Stimulated activated CD4-positive, alpha-beta T cell treated with anti-CD3 and anti-CD28 coated beads, TNF-alpha, amount 100 ng/mL, for 1 hour (primary cell): ENCODE measurements at places on chromosomes 11 and 22.

GRCh38 chr22:46649141-46650077 lies 29.2 kb downstream of the GRAMD4 start:
- DNase-seq = no peak

GRCh38 chr11:128155590-128155989 lies 431.8 kb downstream of the ETS1 start:
- no peak for DNase-seq

- DNase-seq = no peak
These were observed 496.4 kb downstream of the NTM start for GRCh38 chr11:131866535-131867400.

DNA sequence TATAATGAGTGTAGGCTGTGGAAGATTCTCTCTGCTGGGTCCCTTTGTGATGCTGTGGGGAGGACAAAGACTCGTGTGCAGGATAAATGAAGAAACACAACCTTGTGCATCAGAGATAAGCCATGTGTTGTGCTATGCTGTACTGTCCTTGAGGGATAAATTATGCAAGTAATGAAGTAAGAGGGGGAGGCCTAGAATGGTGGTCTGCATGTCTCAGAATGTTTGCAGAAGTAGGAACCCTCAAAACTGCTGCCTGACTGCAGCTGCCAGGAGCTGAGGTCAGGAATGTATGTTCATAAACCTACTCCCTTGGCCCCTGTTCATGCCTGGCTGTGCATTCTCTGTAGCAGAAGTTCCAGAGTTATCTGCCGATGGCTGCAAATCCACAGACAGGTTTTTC lies 4.6 kb upstream of the SMCO4 start:
- DNase-seq = no peak

DNA sequence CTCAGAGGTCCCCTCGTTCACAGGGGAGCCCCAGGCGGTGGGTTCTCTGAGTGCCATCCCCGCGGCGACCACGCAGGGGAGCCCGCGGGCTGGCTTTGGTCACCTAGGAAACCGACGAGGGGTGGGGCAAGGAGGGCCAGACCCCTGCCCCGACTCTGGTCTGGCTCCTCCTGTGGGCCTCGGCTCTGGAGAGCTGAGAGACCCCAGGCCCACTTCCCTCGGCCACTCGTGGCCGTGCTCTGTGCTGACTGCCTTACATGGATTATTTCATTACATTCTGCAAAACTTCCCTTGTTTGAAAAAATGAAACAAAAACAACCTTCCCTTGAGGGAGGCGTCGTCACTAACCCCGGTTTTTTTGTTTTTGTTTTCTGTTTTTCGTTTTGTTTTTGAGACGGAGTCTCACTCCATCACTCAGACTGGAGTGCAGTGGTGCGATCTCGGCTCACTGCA lies 15.1 kb upstream of the CYTH4 start:
- DNase-seq = no peak

GRCh38 chr22:22738959-22739585 lies 94.7 kb downstream of the GGTLC2 start:
- no peak for DNase-seq

- no peak for DNase-seq
These were observed 756.2 kb upstream of the TENM4 start for GRCh38 chr11:80196932-80197554.

- DNase-seq = no peak
These were observed 11.1 kb downstream of the NAV2 start for GRCh38 chr11:19723572-19724342.

- no peak for DNase-seq
These were observed 58.1 kb upstream of the PPP6R3 start for GRCh38 chr11:68402355-68403031.

DNA sequence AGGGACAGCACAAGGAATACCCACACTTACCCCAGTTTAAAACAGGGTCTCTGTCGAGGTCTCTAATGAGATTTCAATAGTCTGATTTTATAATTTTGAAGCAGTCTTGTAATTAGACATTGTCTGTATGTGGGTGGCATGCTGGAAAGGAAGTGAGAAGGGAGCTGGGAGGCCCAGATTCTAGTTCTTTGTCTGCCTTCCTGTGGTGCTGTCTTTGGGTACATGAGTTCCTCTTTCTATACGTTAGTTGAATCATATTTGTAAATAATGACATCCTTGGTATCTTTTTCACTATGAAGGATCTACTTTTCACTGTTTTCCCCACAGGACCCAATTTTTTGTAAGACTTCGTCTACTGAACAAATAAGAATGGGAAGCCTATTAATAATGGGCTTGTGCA lies 42.0 kb upstream of the TENM4 start:
- no peak for DNase-seq
